ENCODE measurements at places on chromosomes 13 and 19. TPM values are rescaled to one million over a fixed set of nuclear protein-coding genes. Genes with fewer than 3 reads are reported as not detected.

ZNF850 gene
- total RNA-seq, result 6.5 TPM

POLR1G gene
- total RNA-seq, result 20.9 TPM

FGF14 gene
- not detected for total RNA-seq

TMEM255B gene
- total RNA-seq, result 36.1 TPM

C3 gene
- total RNA-seq, result 0.57 TPM

REXO1 gene
- 22.5 TPM for total RNA-seq

MARK4 gene
- 20.4 TPM for total RNA-seq

C1QTNF9B gene
- total RNA-seq, result not detected

DNMT1 gene
- total RNA-seq, result 40.5 TPM

LAIR1 gene
- not detected for total RNA-seq

DCLK1 gene
- 6.7 TPM for total RNA-seq

GARIN5A gene
- total RNA-seq, result not detected

VSTM2B gene
- total RNA-seq, result not detected

SPACA4 gene
- not detected for total RNA-seq

DENND1C gene
- not detected for total RNA-seq

ARL11 gene
- 0.10 TPM for total RNA-seq

CAPN12 gene
- not detected for total RNA-seq

IGFLR1 gene
- total RNA-seq, result 0.98 TPM

ENOX1 gene
- 0.65 TPM for total RNA-seq

C19orf33 gene
- total RNA-seq, result not detected

COL5A3 gene
- 0.67 TPM for total RNA-seq

CCDC8 gene
- 0.29 TPM for total RNA-seq

KLK15 gene
- not detected for total RNA-seq

FCER2 gene
- total RNA-seq, result not detected

CFD gene
- 0.65 TPM for total RNA-seq

MYBPC2 gene
- not detected for total RNA-seq

FCAR gene
- not detected for total RNA-seq

MUC16 gene
- total RNA-seq, result not detected

SOX1 gene
- not detected for total RNA-seq

ZNF492 gene
- under 0.01 TPM for total RNA-seq

NKPD1 gene
- total RNA-seq, result 0.65 TPM

PTGER1 gene
- 0.19 TPM for total RNA-seq

CEACAM1 gene
- total RNA-seq, result 6.2 TPM

CEACAM3 gene
- not detected for total RNA-seq

TMIGD2 gene
- total RNA-seq, result not detected

RGCC gene
- 37.6 TPM for total RNA-seq

PPFIA3 gene
- total RNA-seq, result 4.9 TPM

PPP1R13L gene
- 24.8 TPM for total RNA-seq

CYP4F11 gene
- total RNA-seq, result not detected

MCEMP1 gene
- not detected for total RNA-seq

HNRNPL gene
- total RNA-seq, result 289 TPM

BRCA2 gene
- 3.9 TPM for total RNA-seq

SULT2A1 gene
- not detected for total RNA-seq

Measured in vein endothelial cell (primary cell).